Activated CD8-positive, alpha-beta memory T cell treated with anti-CD3 and anti-CD28 coated beads for 48 hours (primary cell): ENCODE measurements at places on chromosomes 12 and 14.

DNA sequence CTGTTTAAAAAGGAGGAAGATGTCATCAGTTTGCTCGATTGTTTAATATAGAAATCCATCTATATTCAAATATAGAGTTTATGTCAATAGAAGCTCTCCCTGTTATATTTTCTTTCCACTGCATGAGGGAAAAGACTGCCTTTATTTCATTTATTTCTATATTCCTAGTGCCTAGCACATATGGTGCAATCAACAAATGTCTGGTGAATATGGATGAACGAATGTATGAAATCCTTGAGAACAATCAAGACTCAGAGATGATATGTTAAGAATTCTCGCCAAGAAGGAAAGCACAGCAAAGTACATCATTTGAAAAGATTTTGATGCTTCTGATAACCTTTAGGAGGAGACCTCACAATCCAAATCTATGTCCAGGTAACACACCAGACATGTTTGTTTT lies 296.0 kb upstream of the LMO3 start:
- no peak for DNase-seq

- no peak for DNase-seq
Measured at GRCh38 chr12:68904351-68904962, 28.5 kb downstream of the CPM start.

- DNase-seq: no peak
Measured at GRCh38 chr14:20493634-20494033, 11.7 kb upstream of the RNASE10 start.

GRCh38 chr12:16258963-16259362 lies 18.5 kb downstream of the SLC15A5 start:
- DNase-seq: no peak

GRCh38 chr12:77644915-77645605 lies 185.6 kb upstream of the NAV3 start:
- no peak for DNase-seq

DNA sequence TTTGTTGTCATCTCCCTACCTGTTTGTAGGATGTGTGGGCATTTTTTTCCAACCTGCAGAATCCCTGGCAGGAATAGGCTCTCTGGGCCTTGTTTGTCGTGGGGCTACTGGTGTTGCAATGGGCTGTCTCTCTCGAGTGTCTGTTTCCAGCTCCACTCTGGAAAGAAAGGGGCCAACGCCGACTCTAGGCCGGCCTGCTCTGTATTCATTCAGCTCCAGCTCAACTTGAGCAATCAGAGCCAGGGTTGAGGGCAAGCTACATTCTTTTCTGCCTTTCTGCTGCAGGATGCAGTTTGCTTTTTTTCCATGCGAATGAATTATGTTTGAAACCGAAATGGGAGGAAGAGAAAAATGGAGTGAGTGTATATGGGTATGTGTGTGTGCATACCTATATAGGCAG lies 2.3 kb downstream of the JDP2 start:
- DNase-seq: no peak

- DNase-seq: no peak
Measured at GRCh38 chr12:26031827-26032226, 73.3 kb downstream of the RASSF8 start.

- DNase-seq: no peak
Measured at GRCh38 chr12:43480591-43480990, 71.4 kb downstream of the ADAMTS20 start.

DNA sequence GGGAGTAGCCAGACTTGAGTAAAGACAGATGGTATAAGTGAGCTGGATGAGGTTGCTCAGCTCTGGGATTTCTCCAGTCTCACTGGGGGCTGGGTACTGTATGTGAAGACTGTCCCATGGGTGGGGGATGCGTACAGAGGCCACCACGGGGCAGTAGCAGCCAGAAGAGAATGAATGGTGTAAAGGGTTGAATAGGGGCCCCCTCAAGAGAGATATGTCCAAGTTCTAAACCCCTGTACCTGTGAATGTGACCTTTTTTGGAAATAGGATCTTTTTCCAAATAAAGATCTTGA lies 21.8 kb upstream of the BCDIN3D start:
- no peak for DNase-seq

GRCh38 chr14:71731096-71731495 lies 201.1 kb upstream of the RGS6 start:
- DNase-seq: no peak
